ENCODE measurements at places on chromosomes 2 and 18.

DNA sequence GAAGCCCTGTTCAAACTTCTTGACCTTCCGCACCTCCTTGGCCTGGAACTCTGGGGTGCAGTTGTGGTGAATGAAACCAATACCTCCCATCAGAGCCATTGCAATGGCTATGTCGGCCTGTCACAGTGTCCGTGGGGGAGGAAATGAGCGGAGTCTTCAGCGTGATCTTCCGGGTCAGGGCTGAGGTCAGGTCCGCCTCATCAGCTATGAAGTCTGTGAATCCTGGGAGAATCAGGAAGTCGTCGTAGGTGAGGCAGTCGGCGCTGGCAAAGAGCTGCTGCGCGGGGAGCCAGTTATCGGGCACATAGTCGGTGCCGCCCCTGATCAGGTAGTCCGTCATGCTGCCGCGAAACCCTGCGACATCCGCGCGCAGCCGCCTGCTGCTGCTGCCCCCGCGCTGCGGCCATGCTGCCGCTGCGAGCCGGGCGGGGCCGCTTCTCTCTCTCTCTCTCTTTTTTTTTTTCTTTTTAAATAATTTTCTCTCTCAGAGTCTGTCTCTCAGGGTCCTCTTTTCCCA, 154.1 kb upstream of the ZSWIM2 start:
- no peak for DNase-seq

- no peak for DNase-seq
Measured at GRCh38 chr18:76435316-76435989, 59.6 kb downstream of the ZNF516 start.

- no peak for DNase-seq
Measured at GRCh38 chr2:215602997-215603396, 167.1 kb upstream of the FN1 start.

GRCh38 chr2:174516501-174517378, 29.9 kb upstream of the GPR155 start:
- DNase-seq = no peak

- no peak for DNase-seq
Measured at GRCh38 chr2:64679673-64680425, 26.1 kb upstream of the SERTAD2 start.

GRCh38 chr2:64379186-64379585, 74.8 kb upstream of the LGALSL start:
- DNase-seq = no peak

GRCh38 chr2:225400060-225400511, 576 bp downstream of the NYAP2 start:
- DNase-seq = peak; percentile 51

DNA sequence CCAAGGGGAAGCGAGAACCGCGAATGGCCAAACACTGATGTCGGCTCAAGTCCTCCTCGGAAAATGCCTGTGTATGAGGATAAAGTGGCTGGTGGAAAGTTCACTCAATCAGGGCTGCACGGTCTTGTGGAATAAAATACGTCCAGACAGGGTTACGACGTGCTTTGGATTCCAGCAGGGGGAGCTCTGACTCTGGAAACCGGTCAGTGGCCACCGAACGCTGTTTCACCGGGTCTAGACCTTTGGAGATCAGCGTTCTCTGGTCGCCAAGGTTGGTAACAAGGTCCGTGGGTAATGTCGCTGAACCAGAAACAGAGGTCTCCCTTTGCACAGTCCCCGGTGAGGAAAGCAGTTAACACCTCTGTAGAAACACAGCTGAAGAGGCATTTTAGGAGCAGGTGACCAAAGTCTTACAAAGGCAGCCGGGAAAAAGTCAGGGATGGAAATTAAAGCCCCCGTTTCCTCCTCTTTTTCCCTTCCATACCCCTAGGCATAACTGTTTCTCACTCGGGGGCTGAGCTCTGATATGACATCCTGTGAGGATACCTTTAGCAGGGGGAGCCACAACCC, 47.8 kb downstream of the CDCA7 start:
- DNase-seq = peak; percentile 73

GRCh38 chr2:207135801-207136457, 29.8 kb downstream of the KLF7 start:
- no peak for DNase-seq

DNA sequence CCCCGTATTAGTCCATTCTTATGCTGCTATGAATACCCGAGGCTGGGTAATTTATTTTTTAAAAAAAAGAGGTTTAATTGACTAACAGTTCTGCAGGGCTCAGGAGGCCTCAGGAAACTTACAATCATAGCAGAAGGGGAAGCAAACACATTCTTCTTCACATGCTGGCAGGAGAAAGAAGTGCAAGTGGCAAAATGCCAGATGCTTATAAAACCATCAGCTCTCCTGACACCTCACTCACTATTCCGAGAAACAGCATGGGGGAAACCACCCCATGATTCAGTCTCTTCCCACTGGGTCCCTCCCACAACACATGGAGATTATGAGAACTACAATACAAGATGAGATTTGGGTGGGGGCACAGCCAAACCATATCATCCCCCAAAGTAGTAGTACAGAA, 2148.5 kb upstream of the PIK3C3 start:
- DNase-seq = no peak

- no peak for DNase-seq
Measured at GRCh38 chr2:204272089-204272488, 273.2 kb upstream of the PARD3B start.

DNA sequence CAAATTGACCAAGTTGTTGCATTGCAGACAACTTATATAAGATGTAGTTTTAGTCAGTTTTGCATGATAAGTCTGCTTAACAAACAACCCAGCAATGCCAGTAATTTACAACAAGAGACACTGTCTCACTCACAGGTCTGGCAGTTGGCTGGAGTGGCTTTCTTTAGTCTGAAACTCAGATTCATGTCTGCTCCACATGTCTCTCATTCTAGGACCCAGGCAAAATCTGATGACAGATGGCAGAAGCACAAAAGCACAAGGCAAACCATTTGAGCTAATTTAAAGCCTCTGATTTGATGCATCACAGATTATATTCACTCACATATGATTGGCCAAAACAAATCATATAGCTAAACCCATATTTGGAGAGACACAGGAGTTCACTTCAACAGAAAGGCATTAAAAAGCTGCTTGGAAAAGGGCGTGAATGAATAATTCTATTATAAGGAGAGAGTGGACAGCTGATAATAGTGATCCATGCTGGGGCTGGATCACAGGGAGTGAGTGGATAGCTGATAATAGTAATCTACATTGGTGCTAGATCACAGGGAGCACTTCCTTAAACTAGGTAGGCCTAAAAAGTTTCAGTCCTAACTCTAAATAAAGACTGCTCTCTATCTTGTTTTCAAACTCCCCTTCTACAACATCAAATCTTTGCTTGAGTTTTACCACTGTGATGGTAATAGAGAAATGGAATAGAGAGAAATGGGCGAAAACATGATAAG, 593.2 kb upstream of the ZNF804A start:
- no peak for DNase-seq

DNA sequence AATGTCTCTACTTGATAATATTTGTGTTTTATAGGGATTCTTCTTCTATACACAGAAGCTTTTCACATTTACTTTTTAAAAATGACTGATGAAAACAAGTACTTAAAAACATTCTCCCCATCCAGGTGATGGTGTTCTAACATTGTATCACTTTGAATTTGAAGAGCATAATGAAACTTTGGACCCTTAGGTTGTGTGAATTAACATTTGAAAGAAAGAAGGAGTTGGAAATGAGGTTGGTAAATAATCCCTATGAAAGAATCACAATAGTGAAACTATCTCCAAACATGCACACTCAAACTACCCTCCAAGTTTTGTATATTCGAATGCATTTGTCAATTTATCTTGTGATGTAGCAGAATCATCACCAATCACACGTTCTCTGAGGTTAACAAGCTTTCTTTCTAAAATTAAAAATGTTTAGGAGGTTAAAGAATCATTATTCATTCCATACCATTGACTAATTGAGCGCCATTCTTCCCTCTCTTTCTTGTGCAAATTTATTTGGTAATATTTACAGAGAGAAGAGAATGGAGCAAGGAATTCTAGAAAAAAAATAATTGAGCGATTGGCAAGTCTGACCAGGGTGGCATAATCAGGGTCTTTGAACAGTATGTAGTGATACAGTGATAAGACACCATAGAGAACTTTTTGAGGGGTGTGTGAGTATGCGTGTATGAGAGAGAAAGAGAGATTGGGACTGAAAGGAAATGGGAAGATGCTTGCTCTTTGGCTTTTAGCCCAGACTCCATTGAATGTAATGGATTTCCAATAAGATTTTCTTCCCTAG, 260.0 kb upstream of the NRXN1 start:
- no peak for DNase-seq

DNA sequence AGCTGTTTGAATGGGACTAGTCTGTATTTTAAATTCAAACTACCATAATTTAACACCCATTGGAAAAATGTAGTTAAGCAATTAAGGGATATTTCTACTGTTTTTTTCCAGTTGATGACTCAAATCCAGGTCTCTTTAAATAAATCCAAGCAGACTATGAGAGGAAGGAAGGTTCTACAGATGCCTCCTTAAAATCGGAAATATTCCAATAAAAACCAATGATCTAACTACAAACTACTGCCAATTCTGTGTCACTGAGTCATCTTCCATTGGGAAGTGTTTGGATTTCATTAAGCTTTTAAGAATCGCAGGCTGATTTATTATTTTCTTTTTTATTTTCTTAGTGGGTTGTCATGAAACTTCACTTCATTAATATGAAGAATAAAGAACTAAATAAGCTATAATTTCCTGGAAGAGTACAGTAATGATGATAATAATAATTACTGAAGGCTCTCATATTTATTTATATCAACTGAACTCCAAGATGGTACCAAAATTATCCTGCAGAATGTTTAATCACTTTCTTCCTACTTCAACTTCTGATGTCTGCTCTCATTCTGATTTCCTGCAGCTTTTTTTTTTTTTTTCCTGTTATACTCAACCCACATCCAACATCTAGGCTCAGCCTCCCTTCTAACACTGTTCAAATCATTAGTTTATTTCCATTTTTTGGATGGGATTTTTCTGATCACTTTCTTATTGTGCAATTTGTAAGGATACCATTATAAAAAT, 166.3 kb upstream of the FN1 start:
- no peak for DNase-seq

DNA sequence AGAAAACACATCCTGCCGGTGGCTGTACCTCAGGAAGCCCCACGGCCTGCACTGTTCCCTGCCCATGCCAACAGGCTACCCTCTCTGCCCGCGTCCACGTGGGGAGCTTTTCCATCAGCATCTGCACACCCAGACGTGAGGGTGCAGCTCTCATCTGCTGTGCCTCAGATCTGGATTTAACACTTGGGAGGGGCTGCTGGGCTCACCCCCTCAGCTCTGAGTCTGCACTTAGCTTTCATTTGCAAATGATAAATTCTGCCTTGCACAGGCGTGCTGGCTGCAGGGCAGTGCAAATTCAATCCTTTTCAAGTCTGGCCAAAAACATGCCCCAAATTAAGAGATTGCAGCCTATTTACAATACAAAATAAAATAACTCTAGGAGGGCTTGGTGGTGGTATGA, 245.7 kb downstream of the TWIST2 start:
- DNase-seq = no peak

DNA sequence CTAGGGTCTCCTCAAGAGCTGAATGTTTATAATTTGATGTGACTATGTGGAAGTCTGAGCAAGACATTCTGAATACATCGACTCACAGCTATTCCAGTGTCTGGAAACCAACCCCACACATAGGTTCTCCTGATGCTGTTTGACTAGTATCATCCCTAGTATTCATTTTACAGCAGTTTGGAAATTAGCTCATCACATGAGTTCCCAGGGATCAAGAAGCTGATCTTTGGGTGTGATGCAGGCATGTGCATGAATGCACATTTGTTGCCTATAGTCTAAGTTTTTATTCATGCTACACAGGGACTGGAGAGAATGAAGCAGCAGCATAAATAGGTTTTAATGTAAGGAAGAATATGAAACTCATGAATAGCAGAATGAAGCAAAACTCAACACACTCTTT, 284.3 kb upstream of the SPRED2 start:
- DNase-seq = no peak

DNA sequence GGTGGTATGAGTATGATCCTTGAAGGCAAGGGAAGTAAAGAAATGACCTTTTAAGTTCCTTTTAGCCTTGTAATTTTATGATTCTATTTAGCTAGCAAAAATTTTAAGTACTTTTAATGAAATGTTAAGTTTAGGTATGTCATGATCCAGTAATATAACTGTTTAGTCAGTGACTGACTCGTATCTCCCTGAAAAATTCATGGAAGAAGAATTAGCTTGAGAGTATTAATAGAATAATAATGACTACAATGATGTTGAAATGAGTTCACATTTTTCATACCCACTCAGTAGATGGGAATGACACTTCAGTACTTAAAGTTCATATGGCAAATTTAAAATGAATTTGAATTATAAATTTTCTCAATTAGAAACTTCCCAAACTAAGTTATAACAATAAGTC, 14.6 kb downstream of the RAB3GAP1 start:
- DNase-seq = no peak

DNA sequence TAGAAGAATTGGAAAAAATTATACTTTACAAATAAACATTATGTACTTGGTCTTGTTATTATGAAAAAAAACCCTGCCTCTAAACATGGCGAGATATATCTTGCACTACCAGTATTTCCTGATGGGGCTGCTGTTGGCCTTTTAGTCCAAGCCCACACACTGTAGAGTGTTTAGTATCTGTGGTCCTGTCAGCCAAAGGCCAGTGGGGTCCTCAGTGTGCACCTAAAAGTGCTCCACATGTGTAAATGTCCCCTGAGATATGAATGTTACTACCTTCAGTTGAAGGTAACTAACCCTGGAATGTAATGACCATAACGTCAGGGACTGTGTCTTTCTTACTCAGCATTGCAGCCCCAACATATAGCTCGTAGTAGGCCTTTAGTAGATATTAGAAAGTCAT, 71.1 kb upstream of the HK2 start:
- DNase-seq = no peak

DNA sequence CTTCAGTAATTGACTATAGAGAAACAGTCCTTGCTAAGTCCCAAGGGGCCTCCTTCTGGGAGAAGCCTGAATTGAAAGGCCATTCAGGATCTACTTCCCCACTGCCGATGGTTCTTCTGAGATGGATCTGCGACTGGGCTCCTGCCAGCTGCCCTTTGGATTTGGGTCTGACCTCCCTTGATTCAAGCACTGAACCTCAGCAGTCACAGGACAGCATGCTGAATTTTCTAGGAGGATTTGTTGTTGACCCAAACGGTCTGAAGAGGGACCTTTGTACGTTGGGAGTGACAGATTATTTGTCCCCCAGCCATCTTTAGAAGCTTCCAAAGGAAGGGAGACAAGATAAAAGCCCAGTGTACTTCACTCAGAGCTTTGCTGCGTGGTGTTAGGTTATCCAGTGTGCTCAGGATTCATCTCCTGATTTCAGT, 67.1 kb downstream of the NXPH2 start:
- DNase-seq = no peak

All from NCI-H2029 treated with DMSO at 0.1 percent for 48 hours (cell line).